ENCODE measurements at places on chromosomes 7 and 10.

- peak; percentile 63 for DNase-seq
Measured at GRCh38 chr7:17939606-17940301, 540 bp downstream of the SNX13 start.

DNA sequence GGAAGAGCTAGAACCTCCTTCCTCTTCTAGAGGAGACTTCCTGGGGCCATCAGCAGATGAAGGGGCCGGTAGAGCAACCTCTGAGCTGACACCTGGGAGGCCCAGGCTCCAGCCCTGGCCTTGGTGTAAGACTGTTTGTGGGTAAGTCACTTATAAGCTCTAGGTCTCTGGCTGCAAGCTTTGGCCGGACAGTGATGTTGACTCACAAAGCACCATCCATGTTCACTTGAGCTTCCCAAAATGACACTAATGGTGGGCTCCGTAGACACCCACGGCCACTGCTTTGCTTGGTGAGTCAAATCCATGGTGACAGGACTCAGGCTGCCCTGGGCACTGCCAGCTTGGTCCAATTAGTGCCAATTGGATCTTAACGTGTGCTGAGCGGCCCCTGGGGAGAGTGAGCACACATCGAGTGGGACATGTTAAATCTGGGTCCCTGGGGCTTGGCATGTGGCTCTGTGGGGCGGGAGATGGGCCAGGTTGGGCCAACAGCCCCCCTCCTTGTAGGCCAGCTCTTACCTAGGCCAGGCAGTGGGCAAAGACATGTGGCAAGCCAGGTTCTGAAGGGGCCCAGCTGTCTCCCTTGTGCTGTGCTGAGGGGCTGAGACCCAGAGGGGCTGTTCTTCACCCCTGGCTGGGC, 16.7 kb downstream of the NEURL1 start:
- peak; percentile 3 for DNase-seq

DNA sequence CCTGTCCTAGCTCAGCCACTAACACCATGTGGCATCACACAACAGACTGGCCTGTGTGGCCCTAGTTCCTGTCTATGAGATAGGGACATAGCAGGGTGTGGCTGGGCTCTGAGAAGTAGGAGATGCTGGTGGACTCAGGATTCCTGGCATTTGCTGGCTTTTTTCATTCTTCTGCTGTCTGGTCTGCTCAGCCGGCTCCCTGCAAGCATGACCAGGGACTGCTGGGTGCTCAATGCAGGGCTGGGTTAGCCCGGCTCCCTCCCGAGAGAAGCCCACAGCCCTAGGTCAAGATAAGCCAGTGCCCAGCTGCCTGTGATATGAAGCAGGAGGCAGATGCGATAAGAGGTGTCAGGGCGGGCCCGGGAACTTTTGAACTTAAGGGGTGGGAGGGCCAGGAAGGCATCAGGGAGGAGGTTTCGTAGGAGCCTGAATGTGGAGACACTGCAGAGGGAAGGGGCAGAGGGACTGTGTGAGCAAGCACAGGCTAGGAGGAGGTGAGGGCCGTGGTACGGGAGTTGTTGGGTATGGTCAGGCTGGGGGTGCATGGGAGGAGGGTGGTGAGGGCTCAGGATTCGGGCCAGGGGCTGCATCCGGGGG, 3.5 kb downstream of the AQP1 start:
- peak; percentile 58 for DNase-seq

DNA sequence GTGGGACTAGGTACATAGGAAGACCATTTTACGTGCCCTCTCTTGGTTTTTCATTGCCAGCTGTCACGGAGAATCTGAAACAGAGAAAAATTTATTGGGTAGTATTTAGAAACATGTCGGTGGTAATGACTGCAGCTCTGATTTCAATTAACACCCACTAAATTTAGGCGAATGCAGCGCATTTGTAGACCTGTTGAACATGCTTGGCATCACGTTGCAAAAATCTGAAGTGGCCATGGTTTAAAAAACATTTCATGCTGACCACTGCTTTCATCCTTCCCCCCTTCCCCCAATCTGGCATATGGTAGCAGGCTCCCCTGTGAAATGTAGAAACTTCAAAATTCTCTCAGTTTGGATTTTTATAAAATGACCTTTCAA, 34.0 kb downstream of the LRMDA start:
- DNase-seq: no peak

- no peak for DNase-seq
Measured at GRCh38 chr7:130084037-130084875, 13.9 kb downstream of the KLHDC10 start.

DNA sequence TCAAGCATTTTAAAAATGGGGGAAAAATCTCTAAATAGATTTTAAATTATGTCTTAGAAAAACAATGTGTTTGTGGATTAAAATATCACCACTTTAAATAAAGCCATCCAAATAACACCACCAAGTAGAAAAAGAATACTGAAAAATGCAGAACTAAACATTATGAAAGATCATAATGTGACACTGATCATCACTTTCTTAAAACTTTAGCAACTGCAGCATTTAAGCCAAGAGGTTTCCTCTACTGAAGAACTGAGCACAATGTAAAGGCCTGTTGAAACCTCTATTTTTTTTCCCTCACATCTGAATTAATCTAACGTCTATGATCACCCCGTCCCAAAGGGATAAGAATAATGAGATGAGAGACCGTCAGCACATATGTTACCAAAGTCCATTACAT, 18.6 kb downstream of the MINDY3 start:
- DNase-seq: no peak

GRCh38 chr10:127349737-127350136, 153.3 kb upstream of the INSYN2A start:
- DNase-seq: no peak
